SK-N-SH (cell line): ENCODE measurements at places on chromosomes 16 and 17. TPM values are rescaled to one million over a fixed set of nuclear protein-coding genes. Genes with fewer than 3 reads are reported as not detected.

KRTAP4-1 gene
- polyA plus RNA-seq: not detected in 2 replicates

MMP28 gene
- polyA plus RNA-seq: 0.23 and 0.33 TPM in 2 replicates

SPHK1 gene
- 7.7 and 12.3 TPM in 2 replicates for polyA plus RNA-seq

MAP2K6 gene
- polyA plus RNA-seq: 6.5 and 6.7 TPM in 2 replicates

GAS2L2 gene
- polyA plus RNA-seq: 0.02 TPM in 1 of 2 replicates, not detected in the other

PIK3R5 gene
- polyA plus RNA-seq: not detected in 2 replicates

RGS11 gene
- polyA plus RNA-seq: 9.8 and 10.0 TPM in 2 replicates

PRR35 gene
- polyA plus RNA-seq: not detected in 2 replicates

TP53TG3B gene
- 0.92 and 1.7 TPM in 2 replicates for polyA plus RNA-seq

FAM171A2 gene
- polyA plus RNA-seq: 4.8 and 4.9 TPM in 2 replicates

CCL14 gene
- polyA plus RNA-seq: not detected in 2 replicates

CHAD gene
- polyA plus RNA-seq: not detected in 2 replicates

ASIC2 gene
- polyA plus RNA-seq: 0.08 and 0.13 TPM in 2 replicates

SLFN12 gene
- 5.6 and 8.0 TPM in 2 replicates for polyA plus RNA-seq

TMC8 gene
- polyA plus RNA-seq: 0.15 and 0.18 TPM in 2 replicates

C17orf67 gene
- 1.6 and 1.7 TPM in 2 replicates for polyA plus RNA-seq

ULK2 gene
- polyA plus RNA-seq: 18.0 and 28.0 TPM in 2 replicates

PROCA1 gene
- 6.4 and 7.1 TPM in 2 replicates for polyA plus RNA-seq

SPOP gene
- polyA plus RNA-seq: 43.5 and 54.0 TPM in 2 replicates

C17orf58 gene
- 21.2 and 22.9 TPM in 2 replicates for polyA plus RNA-seq

CHST5 gene
- polyA plus RNA-seq: 0.18 and 0.49 TPM in 2 replicates

SLC12A3 gene
- not detected in 2 replicates for polyA plus RNA-seq

LLGL1 gene
- polyA plus RNA-seq: 29.5 and 31.4 TPM in 2 replicates

HIGD1B gene
- not detected in 2 replicates for polyA plus RNA-seq

C16orf92 gene
- polyA plus RNA-seq: not detected in 2 replicates

CLEC10A gene
- polyA plus RNA-seq: not detected in 2 replicates

TMEM235 gene
- not detected in 2 replicates for polyA plus RNA-seq

INCA1 gene
- 1.2 and 1.3 TPM in 2 replicates for polyA plus RNA-seq

BAIAP2 gene
- polyA plus RNA-seq: 15.5 and 19.8 TPM in 2 replicates

CNTNAP1 gene
- 74.3 and 92.7 TPM in 2 replicates for polyA plus RNA-seq

APOH gene
- polyA plus RNA-seq: not detected in 2 replicates

AATK gene
- 0.19 and 0.51 TPM in 2 replicates for polyA plus RNA-seq

KRT27 gene
- polyA plus RNA-seq: not detected in 2 replicates

KRT15 gene
- polyA plus RNA-seq: 16.9 and 17.0 TPM in 2 replicates

ITGAL gene
- 0.12 and 0.28 TPM in 2 replicates for polyA plus RNA-seq

OR1F1 gene
- polyA plus RNA-seq: 0.54 and 0.71 TPM in 2 replicates

MYH8 gene
- polyA plus RNA-seq: under 0.01 TPM in 1 of 2 replicates, not detected in the other

CDH13 gene
- polyA plus RNA-seq: 93.0 and 107 TPM in 2 replicates

TMC6 gene
- 3.8 and 5.5 TPM in 2 replicates for polyA plus RNA-seq

PYY gene
- polyA plus RNA-seq: 0.10 and 0.21 TPM in 2 replicates

KCNJ16 gene
- polyA plus RNA-seq: not detected in 2 replicates

P2RX1 gene
- polyA plus RNA-seq: not detected in 2 replicates

ITGAD gene
- not detected in 2 replicates for polyA plus RNA-seq

TAT gene
- not detected in 2 replicates for polyA plus RNA-seq

ATP2C2 gene
- 0.33 and 0.47 TPM in 2 replicates for polyA plus RNA-seq

CDH8 gene
- 0.05 TPM in 1 of 2 replicates, not detected in the other for polyA plus RNA-seq

CCL22 gene
- polyA plus RNA-seq: not detected in 2 replicates

COASY gene
- 56.6 and 69.4 TPM in 2 replicates for polyA plus RNA-seq

MT1M gene
- polyA plus RNA-seq: 0.45 and 1.3 TPM in 2 replicates

KCNH6 gene
- polyA plus RNA-seq: 0.15 and 0.18 TPM in 2 replicates

STH gene
- polyA plus RNA-seq: not detected in 2 replicates

AMDHD2 gene
- 38.1 and 50.7 TPM in 2 replicates for polyA plus RNA-seq

FGF11 gene
- polyA plus RNA-seq: 1.9 and 2.5 TPM in 2 replicates
